ENCODE measurements at places on chromosomes 3 and 15. TPM values are rescaled to one million over a fixed set of nuclear protein-coding genes. Genes with fewer than 3 reads are reported as not detected.

DNA sequence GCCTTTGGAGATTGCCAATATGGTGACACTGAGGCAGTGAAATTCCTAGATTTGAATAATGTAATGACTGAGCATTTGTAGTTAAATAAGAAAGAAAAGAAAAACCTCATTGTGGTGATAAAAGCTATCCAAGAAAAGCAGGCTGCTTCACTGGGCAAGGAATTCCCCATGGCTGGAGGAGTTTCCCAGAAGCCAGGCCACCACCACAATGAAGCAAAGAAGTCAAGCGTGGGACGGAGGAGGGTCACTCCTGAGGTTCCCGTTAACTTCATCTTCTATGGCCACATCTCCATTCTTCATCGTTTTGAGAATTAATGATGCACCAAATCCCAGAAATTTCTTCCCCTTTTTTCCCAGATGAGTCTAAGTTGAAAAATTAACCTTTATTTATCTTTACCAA, 185.8 kb upstream of the BCL6 start:
- DNase-seq: no peak

The SLC6A6 gene
- 78.1 TPM for total RNA-seq

- DNase-seq: no peak
Observed at GRCh38 chr3:37940242-37940908, 50.2 kb upstream of the VILL start.

DNA sequence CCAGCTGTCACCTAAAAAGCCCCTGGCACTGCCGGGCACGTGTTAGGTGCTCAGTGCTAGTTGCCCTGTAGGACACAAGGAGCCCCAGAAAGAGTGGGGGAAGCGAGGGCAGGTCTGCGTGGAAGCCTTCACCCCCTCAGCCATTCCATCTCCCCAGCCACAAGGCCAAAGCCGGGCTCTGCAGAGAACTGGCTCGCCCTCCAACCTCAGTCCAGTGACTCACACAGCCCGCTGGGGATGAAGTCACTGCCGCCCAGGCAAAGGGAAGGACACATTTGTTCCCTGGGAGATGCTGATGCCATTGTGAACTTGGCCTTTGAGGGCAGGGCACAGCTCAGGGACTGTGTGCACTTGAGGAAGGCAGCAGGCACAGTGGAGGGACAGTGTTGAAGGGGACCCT, 48.1 kb downstream of the IQSEC1 start:
- DNase-seq: peak; percentile 67

GRCh38 chr3:132014105-132014504, 20.7 kb downstream of the CPNE4 start:
- no peak for DNase-seq

The TMEM108 gene
- not detected for total RNA-seq

- DNase-seq: no peak
Observed at GRCh38 chr3:411226-411625, 214.7 kb downstream of the CHL1 start.

The PPP1R14D gene
- total RNA-seq: not detected

DNA sequence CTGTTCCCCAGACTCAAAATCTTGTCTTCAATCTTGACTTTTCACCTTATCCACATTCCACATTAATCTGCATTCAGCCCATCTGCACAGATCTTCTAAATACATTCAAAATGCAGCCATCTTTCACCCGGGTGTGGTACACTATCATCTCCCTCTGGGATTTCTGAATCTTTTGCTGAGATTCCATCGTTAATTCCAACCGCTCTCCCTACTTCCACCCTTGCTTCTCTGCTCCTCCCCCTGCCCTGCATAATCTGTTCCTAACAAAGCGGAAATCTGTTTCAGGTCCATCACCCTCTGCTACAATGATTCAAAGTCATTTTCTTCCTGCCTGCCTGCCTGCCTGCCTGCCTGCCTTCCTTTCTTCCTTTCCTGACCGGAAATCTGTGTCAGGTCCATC, 7.9 kb upstream of the GOLGA8B start:
- no peak for DNase-seq

DNA sequence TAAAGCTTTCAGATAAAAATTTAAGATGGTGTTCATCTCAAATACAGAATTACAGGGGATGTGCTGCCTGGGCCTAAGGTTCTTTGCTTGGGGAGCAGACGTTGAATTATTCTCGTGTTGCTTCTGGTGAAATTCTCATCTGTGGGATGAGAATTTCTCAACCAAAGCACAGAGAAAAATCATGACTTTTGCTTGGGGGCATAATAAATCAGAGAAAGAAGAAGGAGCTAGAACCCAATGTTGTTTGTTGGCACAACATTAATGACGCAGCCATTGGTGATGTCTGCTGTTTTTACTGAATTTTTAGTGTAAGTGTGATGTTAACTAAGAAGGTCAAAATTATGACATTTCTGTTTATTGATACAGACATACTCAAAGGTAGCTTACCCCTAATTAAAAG, 35.7 kb downstream of the P3H2 start:
- DNase-seq: no peak

- DNase-seq: no peak
Observed at GRCh38 chr3:45773714-45774449, 22.5 kb downstream of the SLC6A20 start.

DNA sequence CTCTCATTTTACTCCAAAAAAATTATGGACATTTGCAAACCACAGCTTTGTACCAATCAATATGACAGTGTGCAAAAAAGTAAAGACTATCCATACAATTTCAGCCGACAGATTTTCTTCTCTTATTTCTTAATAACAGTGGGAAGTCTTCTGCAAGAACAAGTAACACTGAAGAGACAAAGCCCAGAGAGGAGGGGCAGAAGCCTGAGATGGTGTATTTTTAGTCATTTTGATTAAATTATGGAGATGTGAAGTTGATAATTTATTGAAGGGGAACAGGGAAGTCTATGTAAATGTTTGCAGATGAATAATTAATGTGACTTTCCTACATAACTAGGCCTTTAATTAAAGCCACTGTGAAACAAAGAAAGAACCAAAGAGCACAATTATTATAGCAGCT, 45.7 kb upstream of the IGSF11 start:
- DNase-seq: no peak

- DNase-seq: no peak
Observed at GRCh38 chr3:127988770-127989557, 63.3 kb upstream of the SEC61A1 start.

- DNase-seq: no peak
Observed at GRCh38 chr3:170730071-170730812, 139.8 kb downstream of the RPL22L1 start.

DNA sequence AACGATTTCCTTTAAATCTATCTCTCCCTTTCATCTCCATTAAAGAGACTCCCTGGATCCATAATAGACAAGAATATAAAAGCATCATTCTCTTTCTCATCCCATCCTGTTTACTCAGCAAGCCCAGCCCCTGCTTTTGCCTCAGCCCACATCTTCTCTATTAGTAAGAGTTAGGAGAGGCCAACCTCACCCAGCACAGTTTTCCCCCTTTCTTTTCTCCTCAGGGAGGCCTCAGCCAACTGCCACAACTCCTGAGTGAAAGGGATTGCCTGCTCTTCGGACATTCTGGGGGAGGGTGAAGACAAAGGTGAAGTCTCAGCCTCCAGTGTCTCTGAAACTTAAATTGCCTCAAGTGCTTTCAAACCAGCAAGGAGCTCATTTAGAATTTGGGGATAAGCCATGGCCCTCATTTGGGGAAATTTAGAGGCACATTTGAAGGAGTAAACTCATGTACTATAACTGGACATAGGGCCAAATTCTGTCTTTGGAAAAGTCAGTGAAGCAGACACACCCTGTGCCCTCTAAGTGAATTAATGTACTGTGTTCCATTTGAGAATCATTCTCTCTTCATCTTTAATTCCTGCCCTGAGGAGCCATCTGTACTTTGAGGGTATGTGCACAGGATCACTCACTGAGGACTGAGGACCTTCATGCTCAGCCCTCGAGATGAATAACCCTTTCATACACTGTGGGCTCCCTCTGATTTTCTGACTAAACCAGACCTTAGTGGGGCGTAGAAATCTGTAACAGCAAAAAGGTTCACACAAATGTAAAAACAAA, 82.5 kb downstream of the SOX2 start:
- DNase-seq: no peak

GRCh38 chr3:144548346-144548745, 576.7 kb downstream of the DIPK2A start:
- no peak for DNase-seq

The KPNA4 gene
- total RNA-seq: 17.6 TPM

- DNase-seq: no peak
Observed at GRCh38 chr3:52182196-52182595, 15.8 kb upstream of the ALAS1 start.

The KCTD6 gene
- 6.6 TPM for total RNA-seq

- DNase-seq: no peak
Observed at GRCh38 chr3:62374341-62375218, 1.2 kb upstream of the FEZF2 start.

DNA sequence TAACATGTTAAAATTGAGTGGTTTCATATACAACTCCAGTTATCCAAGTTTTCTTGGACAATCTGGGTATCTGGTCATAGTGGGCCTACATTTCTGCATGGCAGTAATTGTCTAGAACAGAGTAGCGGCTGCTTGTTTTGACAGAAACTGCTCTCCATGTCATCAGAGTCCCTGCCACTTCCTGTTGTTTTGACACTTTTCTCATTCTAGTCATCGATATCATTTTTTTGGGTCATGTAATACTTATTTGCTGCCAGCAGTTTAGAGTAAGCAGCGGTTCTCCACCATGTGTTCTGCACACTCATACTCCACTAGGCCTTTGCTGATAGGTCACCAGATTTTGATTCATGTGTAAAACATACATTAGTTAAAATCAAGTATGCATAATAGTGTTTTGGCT, 81.5 kb downstream of the SLC25A26 start:
- DNase-seq: no peak

The GOLGA8S gene
- not detected for total RNA-seq

GRCh38 chr15:25947323-25948314, 84.5 kb upstream of the ATP10A start:
- DNase-seq: no peak

The CCDC14 gene
- total RNA-seq: 6.5 TPM

GRCh38 chr3:3778216-3778615, 21.0 kb upstream of the LRRN1 start:
- no peak for DNase-seq

GRCh38 chr3:141881702-141882101, 5.3 kb downstream of the ATP1B3 start:
- DNase-seq: no peak

Data from ascending aorta (tissue), 2 donors.